Inflammatory macrophage treated with lipopolysaccharide for 4 hours (primary cell): ENCODE measurements at places on chromosomes 2 and 18.

DNA sequence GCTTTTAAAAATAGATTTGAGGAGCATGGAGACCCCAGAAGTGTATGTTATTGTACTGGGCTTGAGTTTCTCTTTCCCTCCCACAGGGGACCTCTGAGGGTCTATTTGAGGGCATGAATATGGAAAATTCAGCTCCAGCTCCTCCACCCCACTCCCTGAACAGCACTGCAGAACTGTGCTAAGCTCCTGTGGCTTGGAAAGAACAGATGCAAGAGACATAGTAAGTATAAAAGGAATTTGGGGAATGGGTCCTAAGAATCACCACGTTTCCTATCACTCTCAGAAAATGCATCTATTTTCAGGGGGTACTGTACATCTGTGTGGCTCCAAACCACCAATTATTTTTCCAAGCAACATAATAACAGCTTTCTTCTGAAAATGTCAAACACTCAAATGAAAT, 416.1 kb downstream of the ZNF521 start:
- no peak for DNase-seq

DNA sequence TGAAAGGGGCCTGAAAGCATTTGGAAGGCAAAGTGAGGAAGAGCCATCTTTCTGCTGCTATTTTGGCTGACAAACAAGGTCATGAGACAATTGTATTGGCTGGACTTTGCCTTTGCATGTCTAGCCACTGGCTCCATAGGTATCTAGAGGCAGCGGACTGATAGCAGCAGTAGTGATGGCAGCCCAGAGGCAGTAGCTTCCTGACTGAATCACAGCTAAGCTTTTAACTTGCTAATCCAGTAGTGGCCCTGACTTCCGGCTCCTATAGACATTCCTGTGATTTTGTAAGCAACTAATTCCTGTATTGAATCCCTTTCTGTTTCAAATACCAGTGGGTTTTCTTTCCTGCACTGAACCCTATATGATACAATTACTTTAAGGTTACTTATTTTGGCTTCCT, 69.8 kb upstream of the PDE1A start:
- DNase-seq, result no peak

- peak; percentile 44 for DNase-seq
These were observed 186.9 kb downstream of the GFPT1 start for GRCh38 chr2:69200107-69200520.

DNA sequence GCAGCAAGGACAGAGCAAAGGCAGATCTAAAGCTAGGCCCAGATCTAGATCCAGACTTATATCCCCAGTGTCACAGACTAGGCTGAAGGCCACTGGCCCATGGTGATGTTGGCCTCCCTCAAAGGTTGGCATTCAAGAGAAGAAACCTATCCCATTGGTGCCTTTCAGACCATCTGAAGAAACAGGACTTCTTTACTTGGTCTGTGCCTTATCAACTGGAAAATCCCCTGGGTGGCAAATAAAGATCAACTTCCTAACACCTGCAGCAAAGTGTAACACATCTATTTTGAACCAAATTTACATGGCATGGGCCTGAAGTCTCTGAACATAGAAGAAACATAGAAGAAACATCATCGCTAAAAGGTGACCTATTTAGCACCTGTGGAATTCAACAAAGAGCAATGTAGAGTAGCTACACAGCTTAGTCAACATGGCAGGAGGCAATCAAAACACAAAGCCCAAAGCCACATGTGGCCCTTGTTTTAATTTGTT, 35.8 kb downstream of the METTL4 start:
- DNase-seq, result no peak

DNA sequence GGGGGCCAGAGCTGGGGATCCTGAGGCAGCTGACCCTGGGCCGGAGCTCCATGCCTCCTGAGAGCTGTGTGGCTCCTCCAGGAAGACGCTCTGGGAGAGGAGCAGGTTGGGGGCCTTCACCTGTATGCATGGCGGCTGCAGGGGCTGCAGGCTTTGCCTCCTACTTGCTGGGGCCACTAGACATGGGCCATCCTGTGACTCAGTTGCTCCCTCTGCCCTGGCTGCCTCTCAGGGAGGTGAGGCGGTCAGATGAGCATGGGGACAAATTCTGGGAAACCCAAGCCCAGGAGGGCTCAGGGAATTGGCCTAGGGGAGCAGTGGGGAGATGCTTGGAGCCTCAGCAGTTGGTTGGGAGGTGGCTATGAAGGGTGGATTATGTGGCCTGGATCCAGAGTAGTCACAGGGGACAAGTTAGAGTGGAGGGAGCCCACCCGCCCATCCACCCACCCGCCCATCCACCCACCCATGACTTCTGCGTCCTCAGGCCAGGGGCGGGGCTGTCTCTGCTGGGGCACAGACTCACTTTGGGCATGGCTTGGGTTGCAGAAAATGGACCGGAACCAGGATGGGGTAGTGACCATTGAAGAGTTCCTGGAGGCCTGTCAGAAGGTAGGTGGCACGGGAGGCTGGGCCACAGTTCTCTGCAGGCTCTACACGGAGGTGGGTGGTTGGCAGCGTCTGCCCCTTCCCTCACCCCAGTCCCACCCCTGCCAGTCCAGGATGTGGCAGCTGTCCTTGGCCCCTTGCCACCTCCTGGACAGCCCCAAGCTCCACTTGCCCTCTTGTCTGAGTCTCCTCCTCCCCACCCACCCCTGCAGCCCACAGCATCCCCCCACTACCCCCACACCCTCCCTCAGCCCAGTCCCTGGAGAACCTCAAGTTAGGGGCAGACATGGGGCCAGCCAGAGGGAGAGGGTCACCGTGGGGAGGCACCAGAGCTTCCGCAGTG, 19.5 kb upstream of the FAHD2A start:
- no peak for DNase-seq

DNA sequence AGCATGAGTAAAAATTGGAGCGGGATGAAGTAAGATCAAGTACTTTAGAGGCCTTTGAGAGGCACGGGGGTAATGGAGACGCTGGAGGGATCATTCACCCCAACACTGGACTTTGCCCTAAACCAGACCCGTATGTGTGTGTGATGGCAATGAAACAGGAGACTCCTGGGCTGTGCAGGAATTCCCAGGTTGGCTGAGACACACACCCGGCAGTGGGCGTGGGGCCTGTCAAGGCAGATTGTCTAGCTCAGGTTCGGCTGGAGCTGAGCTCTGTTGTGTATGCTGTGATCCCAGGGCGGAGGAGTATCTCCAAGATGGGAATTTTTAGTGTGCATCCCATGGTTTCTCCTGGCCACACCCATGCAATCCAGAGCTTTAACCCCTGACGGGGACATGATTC, 83.2 kb upstream of the MC2R start:
- no peak for DNase-seq

- peak; percentile 54 for DNase-seq
These were observed 558.2 kb upstream of the LINC00305 start for GRCh38 chr18:64707052-64707451.

- DNase-seq, result no peak
These were observed 1.4 kb upstream of the CAPN10 start for GRCh38 chr2:240585101-240585500.

DNA sequence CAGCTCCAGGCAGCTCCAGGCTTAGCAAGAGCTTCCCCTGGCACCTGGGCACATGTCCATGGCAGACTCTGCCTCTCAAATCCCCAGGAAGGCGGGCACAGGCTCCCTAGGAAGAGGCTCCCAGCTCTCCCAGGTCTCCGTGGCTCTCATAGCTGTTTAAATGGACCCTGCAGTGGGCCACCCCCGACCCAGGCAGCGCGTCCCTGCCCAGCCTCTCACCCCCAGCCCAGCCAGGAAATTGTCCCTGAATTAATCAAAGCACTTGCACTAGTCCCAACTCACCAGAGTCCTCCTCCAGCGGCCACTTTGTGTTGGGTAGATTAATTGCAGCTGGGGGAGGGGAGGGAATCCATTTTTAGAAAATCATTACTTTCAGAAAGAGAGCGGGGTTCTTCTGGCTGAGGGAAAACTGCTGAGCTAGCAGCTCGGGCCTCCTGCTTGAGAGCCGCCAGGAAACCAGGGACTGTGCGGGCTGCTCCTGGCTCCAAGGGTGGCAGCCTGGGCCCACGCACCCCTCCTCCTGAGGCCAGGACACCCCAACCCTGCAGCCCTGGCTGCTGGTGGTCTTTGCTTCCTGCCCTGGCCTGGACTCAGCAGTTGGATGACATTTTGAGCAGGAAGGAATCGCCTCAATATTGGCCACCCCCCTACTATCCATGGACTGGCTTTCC, 36.0 kb downstream of the SMAD7 start:
- DNase-seq, result no peak

- peak; percentile 70 for DNase-seq
These were observed 58.5 kb upstream of the COPS8 start for GRCh38 chr2:237026981-237027711.

DNA sequence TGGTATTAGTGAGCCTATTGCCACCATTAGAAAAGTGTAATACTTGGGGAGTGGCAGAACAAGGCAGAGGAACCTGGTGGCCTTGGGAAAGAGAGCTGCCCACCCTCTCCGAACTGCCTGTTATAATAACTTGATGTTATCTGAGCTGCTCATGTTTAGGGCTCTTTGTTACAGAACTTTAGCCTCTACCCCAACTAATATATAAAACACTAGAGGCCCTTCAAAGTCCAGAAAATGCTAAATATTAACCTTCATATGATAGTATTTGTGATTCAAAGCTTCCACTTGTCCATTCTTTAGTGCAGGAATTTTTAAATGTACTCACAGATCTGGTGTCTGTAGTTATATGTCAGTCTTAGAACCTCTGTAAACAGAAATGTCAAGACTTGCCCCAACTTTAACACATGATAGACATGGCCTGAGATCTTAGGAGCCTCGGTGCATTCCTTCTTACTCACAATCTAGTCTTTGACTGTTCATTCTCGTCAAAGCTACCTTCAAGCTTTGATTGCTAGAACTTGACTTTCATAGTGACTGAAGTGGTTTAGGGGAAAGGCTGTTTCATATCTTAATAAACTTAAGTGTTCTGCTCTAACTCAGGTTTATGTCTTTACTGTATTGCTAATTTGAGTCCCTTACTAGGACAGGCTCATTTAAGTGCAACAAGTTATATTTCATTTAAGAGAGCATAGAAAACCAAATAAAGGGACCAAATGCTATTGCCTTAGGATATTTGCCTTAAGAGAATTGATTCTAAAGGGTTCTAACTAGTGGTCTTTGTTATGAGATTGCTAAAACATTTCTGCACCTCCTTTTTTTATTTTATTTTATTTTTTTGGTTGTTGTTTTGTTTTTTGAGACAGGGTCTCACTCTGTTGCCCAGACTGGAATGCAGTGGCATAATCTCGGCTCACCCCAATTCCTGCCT, 41.6 kb downstream of the DDX1 start:
- no peak for DNase-seq

GRCh38 chr2:42613281-42614064, 45.0 kb downstream of the MTA3 start:
- DNase-seq, result no peak

GRCh38 chr2:196551014-196551413, 88.5 kb upstream of the CCDC150 start:
- DNase-seq, result no peak

DNA sequence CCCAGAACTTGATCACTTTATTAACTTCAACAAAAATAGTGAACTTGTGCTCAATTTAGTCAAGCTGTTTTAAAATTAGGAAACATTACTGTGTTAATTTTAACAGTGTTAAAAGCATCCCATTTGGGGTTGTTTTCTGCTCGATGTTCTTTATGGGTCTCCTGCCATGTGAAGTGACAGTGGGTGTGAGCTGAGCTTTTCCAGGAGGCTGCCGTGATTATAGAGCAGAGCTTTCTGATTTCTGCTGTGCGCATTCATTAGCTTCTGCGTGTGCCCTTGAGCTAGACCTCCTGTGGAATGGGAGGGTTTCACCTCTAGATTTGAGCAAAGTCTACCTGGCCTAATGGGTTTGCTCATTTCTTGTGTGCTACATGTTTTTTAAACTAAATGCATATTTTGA, 121.5 kb downstream of the WDSUB1 start:
- no peak for DNase-seq

GRCh38 chr2:100606726-100607343, 44.0 kb downstream of the PDCL3 start:
- DNase-seq, result peak; percentile 64

GRCh38 chr2:61660511-61661388, 122.6 kb upstream of the XPO1 start:
- DNase-seq, result no peak

- DNase-seq, result no peak
These were observed 40.2 kb downstream of the GALNT14 start for GRCh38 chr2:31097962-31098613.
